ENCODE measurements at places on chromosomes 13 and 19.

DNA sequence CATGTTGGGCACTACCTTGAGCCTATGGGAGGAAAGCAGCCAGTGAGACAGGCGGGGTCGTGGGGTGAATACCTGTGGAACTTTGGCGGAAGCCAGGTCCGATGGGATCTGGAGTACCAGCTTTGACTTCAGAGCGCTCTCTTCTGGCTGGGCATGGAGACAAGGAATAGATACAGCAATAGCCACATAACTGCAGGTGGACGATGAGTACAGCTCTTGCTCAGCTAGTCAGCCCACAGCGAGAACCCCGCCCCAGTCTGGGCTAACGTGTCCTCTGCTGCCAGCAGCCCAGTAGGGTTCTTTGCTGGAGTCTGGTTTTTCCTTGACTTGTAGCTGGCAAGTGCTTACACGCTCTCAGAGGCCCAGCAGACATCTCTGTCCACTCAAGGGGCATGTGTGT lies 83.4 kb downstream of the SIPA1L3 start:
- no peak for DNase-seq

DNA sequence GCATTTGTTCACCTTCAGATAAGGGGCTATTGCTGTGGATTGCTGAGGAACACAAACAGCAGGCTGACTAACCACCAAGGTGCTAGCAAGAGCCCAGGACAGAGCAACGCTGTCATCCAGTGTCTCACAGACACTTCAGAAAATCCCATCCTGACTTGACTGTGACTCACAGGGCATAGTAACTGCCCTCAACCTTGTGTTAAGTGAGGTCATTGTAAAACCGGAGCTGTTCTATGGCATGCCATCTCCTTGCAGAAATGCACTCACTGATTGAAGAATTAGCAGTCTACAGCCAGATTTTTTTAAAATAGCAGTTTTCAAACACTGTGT lies 51.1 kb downstream of the TNFRSF19 start:
- no peak for DNase-seq

- no peak for DNase-seq
Measured at GRCh38 chr13:97615266-97615665, 181.3 kb downstream of the RAP2A start.

DNA sequence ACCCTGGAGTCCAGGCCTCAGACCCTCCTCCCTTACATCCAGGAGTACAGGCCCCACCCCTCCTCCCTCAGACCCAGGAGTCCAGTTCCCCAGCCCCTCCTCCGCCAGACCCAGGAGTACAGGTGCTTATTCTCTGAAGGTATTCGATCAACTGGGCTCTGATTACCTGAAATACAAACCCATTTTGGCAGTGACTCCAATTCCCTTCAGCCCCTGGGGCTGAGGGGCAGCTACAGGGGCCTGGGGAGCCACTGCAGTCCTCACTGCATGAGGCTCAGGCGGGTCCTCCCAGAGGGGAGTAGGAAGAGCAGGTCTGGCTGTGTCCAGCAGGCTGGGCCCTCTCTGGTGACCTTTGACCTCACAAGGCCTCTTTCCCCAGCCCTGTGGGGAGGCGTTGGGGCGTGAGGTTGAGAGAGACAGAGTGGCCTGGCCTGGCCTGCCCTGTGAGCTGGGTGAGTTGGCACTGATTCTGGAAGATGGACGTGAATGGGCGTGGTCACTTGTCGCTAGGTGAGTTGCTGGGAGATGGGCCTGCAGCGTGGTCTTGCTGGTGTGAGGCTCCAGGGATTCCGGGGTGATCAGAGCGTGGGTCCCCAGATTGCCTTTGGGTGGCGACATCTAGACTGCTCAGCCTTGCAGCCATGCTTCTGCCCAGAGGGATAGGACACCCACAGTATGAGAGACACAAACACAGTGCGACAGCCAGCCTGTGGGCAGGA lies 3.1 kb downstream of the BCAT2 start:
- no peak for DNase-seq

- no peak for DNase-seq
Measured at GRCh38 chr13:67147342-67148133, 82.6 kb downstream of the PCDH9 start.
